T-cell (primary cell): ENCODE measurements at places on chromosomes 1 and 21. TPM values are rescaled to one million over a fixed set of nuclear protein-coding genes. Genes with fewer than 3 reads are reported as not detected.

DNA sequence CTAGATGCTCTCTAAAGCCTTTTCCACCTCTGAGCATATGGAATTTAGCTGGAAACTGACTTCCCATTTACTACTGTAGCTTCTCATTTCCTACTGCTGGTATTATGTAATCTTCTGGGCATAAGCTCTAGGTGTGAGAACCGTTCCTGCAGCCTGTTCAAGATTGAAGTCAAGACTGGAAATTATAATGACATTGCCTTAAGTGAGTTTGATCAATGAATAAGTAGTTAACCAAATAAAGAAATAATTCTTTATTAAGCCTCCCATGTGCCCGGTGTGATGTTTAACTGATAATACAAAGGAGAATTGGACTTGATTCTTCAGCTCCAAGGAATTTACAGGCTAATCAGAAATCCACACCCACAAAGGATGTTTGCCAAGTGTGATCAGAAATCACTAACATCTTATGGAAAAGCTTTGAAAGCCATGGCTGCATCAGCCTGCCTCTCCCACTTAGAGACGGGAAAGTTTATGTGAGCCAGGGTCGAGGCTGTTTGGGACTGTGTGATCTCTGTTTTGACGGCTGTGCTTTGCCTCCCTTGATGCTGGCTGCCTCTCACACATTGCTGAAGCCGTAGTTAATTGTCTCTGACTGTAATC, 36.4 kb upstream of the PRELP start:
- DNase-seq = no peak

GRCh38 chr1:99944192-99944591, 25.6 kb upstream of the SLC35A3 start:
- no peak for DNase-seq

DNA sequence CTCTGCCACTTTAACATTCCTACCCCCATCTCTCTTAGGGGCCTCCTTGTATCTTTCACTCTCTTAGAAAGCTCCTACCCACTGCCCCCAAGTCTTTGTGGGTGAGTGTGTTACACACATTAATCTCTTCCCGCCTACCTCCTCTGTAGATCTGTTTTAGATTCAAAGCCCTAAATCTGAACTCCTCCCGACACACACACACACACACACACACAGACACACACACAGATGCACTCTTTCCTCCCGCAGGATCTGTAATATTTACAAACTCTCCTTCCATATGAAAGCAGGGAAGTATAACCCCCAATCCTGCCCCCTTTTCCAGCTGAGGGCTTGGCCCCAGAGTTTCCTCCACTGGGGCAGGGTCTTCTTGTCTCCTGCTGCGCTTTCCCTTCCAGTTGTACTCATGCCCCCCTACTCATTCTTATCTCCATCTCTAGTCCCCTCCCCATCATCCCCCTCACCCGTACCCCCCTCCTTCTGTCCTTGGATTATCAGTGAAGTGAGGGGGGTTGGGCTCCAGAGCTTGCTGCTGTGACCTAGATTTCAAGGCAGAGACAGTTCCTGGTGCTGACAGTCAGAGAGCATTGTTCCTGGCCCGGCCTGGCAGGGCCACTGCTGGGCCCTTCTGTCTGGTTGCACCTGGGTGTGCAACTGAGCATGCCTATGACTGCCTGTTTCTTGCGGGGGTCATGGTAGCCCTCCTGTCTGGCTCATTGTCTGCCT, 4.3 kb downstream of the PEA15 start:
- no peak for DNase-seq

Gene ADGRL2
- 0.70 TPM for total RNA-seq

DNA sequence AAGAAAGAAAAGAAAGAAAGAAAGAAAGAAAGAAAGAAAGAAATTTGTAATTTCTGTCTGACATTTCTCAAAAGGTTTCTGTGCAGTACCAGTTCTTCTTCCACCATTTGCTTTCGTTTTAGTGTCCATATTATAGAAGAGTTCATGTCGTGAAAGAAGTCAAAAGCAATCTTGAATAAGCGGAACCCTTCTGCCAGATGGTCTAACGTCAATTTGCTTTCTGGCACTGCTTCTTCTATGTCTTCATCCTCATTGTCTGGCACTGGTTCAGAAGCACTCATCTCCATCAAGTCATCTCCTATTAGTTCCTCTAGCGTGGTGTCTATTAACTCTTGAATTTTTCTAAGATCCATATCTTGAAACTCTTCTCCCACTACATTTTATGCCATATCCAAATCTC, 170.0 kb upstream of the KCTD3 start:
- no peak for DNase-seq

Gene PTAFR
- 0.95 TPM for total RNA-seq

Gene TMIGD3
- not detected for total RNA-seq

GRCh38 chr1:240947438-240948224, 335.7 kb upstream of the GREM2 start:
- DNase-seq = no peak

Gene GBP4
- total RNA-seq = 24.9 TPM

GRCh38 chr1:197615693-197616011, 159.6 kb downstream of the DENND1B start:
- no peak for DNase-seq

DNA sequence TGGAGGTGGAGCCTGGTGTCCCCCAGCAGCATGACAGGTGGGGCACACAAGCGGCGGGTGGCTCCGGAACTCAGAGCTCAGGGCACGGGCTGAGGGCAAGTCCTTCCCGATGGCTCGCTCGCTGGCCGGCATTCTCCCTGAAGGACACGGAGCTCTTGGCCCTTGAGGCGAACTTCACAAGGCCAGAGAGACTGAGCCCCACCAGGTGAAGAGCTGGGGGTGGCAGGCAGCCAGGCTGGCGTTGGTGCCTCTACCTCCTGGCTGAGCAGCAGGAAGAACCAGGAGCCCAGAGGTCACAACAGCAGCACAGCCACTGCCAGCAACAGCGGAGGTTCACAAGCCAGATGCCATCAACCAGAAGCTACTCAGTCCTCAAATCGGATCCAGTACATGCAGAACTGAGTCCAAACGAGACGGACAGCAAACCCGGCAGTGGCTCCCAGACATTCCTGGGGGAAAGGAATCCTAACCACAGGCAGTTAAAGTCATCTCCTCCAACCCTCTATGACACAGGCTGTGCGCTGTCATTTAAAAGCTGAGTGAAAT, 54.1 kb downstream of the NPHP4 start:
- no peak for DNase-seq

- DNase-seq = no peak
Observed at GRCh38 chr1:47894410-47895278, 102.5 kb downstream of the TRABD2B start.

DNA sequence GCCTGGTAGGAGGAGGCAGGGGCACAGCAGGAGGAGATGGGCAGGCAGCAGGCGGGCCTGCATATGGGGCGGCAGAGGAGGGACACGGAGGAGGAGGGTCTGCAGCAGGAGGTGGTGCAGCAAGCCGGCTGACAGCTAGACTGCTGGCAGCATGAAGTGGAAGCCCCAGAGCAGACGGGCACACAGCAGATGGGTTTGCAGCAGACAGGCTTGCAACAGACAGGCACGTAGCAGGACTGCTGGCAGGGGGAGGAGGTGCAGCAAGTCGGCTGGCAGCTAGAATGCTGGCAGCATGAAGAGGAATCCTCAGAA, 615 bp downstream of the KRTAP10-5 start:
- DNase-seq = no peak

Gene FALEC
- total RNA-seq = 0.73 TPM

Gene KRTAP13-1
- total RNA-seq = not detected

DNA sequence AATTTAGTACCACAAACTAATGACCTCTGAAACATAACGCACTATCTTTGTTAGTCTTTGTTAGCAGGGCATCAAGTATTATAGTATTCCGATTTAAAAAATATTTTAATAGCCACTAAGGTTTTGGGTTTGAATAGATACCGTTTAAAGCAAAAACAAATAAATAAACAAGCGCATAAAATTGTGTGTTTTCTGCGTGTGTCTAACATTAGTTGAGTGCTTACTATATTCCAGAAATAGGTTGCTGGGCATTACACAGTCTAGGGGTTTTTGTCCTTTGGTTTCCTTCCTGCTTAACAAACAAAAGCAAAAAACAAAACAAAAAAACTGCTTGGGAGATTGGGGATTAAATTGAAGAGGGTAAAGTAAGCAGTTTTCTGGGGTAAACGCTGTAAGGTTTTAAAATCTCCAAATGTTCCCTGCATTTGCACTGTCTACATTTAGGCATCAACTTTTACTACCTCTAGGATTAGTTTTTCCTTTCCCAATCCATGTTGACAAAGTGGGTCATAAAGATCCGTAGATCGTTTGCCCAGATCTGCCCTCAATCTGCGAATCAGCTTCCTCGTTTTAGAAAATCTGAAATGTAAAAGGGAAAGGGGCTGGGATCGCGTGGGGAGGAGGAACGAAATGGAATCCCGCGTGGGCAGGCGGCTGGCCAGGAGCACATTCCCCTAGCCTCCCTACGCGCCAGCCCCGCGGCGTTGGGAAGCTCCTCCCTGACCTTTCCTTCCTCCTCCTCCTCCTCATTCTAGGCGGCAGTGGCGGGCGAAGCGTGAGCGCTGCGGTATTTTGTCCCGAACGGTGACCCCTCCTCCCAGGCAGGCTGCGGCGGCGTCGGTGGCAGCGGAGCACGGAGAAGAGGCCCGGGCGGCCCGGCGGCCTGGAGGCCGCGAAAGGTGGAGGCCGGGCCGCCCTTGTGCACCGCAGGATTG, at the start of gene KCTD3:
KCTD3 (plus strand) TSS at position 749 of the 935 bp plus-strand sequence. CDS start 382 bp downstream, outside the sequence.
- DNase-seq = no peak

Gene SYT2
- total RNA-seq = 0.07 TPM

DNA sequence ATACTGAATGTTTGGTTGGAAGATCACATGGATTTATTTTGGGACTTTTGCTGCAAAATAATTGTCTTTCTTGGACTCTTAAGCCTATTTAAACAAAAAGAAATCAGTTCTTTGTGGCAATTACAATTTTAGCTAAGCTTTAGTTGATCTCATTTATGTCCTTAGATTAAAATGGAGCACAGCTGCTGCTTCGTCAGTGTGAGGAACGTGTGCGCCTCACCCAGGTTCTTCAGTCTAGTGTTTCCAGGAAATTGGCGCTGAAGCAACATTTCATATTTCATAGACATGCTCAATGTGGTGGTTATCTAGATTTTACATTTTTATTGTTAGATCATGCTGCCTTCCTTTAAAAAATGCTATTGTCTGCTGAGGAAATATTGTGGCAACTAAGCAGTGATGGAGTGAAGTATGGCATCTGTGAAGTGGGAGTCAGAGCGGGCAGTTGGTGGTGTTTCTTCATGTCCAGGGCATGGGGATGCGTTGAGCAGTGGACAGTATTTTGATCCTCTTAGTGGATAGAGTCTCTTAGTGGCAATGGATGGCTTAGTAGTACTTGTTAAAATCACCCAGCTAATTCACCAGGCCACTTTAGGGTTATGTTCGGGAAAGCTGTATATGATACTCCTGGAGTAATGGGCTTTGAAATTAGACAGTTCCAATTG, 5.6 kb downstream of the DDI2 start:
- no peak for DNase-seq

- peak; percentile 6 for DNase-seq
Observed at GRCh38 chr1:201385299-201385891, 7.9 kb upstream of the TNNT2 start.

Gene CRYAA
- not detected for total RNA-seq

GRCh38 chr21:42463861-42464515, 32.0 kb downstream of the RSPH1 start:
- peak; percentile 70 for DNase-seq
